ENCODE measurements at places on chromosomes 2 and 18. TPM values are rescaled to one million over a fixed set of nuclear protein-coding genes. Genes with fewer than 3 reads are reported as not detected.

DNA sequence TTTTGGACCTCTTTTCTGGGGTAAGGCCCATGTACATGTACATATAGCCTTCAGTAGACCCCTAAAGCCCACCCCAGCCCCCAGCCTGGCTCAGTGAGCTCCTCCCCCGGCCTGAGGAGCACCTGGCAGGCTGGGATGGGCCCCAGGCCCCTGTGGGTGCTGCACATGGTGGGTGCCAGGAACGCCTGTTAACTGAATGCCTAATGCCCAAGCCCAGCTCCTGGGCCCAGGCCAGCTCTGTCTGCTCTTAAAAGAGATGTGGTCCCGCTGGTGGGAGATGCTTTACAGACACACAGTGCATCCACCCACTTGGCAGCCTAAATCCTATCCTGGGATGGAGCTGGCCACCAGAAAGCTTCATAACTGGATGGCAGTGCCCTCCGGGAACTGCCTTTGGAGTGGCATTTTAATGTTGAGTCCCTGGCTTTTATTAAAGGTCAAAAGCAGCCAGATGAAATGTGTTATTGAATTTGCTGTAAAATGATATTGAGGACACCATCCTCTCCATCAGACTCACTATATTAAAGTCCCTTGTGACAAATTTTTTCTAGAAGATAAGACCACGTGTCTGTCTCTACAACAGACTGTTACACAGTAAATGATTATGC lies 7.7 kb upstream of the OXER1 start:
- no peak for DNase-seq

- DNase-seq, result no peak
These were observed 1379.1 kb upstream of the CDH2 start for GRCh38 chr18:29556070-29556469.

INHBB gene
- polyA plus RNA-seq, result 0.06 TPM

C1QL2 gene
- not detected for polyA plus RNA-seq

GRCh38 chr2:84882775-84883550 lies 2.1 kb upstream of the TRABD2A start:
- DNase-seq, result no peak

LTBP1 gene
- polyA plus RNA-seq, result 82.2 TPM

- DNase-seq, result no peak
These were observed 39.3 kb upstream of the PARD3B start for GRCh38 chr2:204505946-204506345.

- no peak for DNase-seq
These were observed 6.5 kb upstream of the YWHAQ start for GRCh38 chr2:9637330-9637729.

NTSR2 gene
- not detected for polyA plus RNA-seq

DNA sequence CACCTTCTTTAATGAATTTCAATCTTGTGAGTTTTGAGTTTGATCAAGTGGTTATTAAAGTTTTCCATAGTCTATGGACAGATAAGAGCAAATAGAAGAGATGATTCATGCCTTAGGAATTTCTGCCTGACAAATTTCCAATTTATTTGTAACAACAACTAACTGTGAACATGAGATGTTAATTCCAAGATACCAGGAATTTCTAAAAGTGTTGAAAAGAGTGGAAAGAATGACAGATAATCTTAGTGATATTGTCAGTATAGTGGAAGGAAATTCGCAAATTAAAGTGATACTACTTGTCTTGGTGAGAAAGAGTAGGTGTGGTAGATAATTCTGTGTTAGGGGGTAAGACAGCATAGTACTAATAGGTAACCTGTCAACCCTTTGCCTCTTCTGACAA lies 82.4 kb downstream of the AGPS start:
- no peak for DNase-seq

GRCh38 chr2:127577503-127577902 lies 42.0 kb downstream of the MYO7B start:
- DNase-seq, result no peak

PKP4 gene
- polyA plus RNA-seq, result 181 TPM

DNA sequence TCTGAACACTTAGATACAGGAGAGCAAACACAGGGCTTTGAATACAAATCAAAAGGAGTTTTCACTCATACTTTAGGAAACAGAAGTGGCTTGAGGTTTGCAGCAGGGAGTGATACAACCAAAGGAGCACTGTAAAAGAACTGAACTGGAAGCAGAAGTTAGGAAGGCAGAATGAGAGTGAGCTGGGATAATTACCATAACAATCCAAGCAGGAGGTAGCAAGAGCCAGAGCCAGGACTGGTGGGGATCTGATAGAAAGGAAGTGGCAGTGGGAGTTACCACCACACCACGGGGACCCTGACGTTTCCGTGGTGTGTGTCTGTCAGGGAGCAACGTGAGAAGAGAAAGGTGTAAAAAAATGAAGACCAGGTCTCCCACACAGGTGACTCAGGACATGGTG lies 81.3 kb upstream of the EPB41L3 start:
- no peak for DNase-seq

GRCh38 chr2:144439993-144440392 lies 79.9 kb downstream of the ZEB2 start:
- DNase-seq, result no peak

DNA sequence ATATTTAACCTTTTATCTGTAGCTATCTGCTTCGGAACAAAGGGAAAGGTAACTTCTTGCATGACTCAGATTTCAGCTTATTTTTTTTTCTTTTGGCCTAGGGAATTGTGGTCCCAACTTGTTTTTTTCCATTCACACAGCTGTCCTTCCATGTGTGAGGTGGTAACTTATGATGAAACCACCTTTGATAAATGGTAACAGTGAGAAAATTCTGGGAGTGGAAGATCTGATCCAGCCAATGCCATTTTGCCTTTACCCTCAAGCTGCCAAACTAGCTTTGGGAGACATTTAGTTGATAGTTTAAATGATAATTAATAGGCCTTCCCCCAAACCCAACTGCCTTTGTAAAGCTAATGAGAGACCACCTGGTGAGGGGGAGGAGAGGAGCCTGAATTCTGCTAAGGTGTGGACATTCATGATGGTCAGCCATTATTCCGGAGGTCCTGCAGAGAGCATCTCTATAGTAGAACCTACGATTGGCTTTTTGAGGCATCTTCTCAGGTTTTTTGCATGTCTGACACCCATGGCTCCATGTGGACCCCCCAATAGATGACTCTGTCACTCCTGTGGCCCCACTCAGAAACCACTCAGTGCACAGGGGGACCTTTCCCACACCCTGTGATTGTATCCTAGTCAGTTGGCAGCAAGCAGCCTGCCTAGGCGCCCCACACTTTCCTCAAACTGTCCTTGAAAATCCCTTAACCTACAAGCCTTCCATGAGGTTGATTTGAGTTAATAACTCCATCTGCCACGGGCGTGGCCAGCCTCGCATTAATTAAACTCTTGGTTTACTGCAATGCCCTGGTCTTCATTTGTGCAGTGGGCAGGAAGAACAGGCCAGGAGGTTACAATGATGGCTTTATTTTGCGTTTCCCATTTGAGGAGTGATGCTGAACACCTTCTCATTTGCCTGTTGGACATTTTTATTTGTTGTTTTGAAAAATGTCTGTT lies 263.5 kb upstream of the PXDN start:
- no peak for DNase-seq

GRCh38 chr18:63175264-63175663 lies 144.3 kb downstream of the BCL2 start:
- DNase-seq, result no peak

HS6ST1 gene
- 86.5 TPM for polyA plus RNA-seq

DNA sequence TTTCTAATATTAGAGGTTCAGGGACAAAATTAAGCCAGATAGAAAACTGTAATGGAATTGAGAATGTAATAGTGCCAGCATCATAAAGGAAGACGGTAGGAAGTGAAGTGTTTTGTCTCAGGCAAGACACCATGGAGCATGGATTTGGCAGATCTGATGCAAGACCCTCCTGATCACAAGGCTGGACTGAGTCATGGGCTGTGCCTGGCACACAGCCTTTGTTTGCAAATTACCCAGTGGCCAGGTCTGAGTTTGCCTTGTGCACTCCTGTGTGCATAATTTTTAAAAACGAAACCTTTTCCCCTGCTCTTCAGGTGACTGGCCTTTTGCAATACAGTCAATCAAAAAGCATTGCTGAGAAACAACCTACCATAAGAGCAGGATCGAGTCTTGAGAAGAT lies 2.0 kb upstream of the UPP2 start:
- no peak for DNase-seq

POTEE gene
- 0.20 TPM for polyA plus RNA-seq

GRCh38 chr2:227411320-227411989 lies 23.7 kb upstream of the SCYGR1 start:
- no peak for DNase-seq

DNA sequence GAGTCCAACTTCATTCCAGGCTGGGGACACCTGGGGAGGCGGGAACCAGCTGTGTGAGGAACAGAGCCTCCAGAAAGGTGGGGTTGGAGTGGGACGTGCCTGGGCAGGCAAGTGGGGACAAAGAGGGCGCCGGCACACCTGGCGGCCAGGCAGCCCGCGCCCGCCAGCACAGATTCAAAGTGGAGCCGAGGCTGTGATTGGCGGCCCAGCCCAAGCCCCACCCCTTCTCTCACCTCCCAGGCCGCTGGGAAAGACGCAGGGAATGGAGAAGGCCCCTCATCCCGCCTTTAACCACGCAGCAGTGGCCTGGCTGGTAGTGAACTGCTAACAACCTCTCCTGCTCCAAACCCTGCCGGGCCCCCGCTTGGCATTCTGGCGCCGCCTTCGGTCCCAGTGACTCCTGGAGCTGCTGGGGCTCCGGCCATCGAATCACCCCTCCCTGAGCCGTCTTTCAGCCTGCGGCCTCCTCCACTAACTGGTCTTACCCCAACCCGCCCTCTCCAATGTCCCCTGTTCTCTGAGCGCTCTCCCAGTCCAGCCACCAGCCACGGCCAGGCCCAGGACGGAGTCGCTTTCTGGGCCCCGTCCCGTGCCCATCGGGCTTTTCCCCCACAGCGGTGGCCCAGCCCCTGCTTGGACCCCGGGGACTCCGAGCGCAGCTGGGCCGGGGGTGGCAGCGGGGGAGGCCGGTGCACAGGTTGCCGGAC lies 27.9 kb upstream of the PTMA start:
- no peak for DNase-seq

DNA sequence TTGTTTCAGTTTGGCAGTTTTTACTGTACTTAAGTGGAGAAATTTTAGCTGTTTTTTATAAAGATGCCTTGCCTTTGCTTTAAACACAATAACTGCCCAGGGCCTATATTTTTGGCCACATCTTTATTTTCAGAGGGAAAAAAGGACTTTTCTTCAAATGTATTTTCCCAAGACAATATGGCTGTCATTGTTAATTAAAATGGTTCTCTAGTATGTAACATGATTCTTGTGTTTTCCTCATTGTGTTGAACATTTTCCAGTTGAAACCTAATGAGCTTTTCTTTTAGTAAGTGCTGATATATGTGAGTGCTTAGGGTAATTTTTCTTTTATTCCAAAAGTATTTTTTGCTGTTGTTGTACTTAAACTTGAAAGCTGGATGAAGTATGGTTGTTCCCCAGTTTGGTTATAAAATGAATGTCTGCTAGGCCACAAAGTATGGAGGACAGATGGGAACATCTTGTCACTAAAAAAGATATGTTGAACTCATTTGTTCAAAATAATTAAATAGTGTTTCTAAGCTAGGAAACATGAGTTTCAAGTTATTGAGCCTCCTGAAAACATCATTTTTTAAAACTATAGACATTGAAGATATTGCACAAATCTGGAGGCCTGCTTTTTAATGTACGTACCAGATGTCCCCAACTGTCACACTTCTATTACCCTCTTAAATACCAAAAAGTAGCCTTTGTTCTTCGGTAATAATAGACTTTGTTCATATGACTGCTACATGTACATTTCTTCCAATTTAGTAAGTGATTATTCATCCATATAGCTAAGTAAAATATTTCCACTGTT lies 147.5 kb upstream of the DAPL1 start:
- DNase-seq, result no peak

OST4 gene
- 265 TPM for polyA plus RNA-seq

NPPC gene
- 0.29 TPM for polyA plus RNA-seq

- no peak for DNase-seq
These were observed 115.4 kb upstream of the PKDCC start for GRCh38 chr2:41932241-41933045.

DNA sequence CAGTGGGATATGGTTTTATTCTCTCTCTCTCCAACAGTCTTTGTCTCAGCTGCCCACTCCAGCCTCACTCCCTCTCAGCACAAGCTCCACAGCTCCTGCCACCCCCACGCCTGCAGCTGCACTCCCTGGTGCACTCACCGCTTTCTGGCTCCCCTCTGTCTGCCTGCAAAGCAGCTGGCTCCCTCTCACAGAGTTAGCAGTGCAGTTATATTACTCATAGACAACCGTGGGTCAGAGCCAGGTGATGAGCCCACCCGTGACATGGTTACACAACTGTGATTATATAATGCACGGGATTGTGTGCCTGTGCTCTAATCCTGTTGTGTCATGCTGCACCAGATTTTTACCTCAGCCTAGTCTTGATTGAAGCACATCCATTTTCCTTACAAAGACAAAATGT lies 276.9 kb upstream of the CHAC2 start:
- DNase-seq, result no peak

RTP5 gene
- polyA plus RNA-seq, result not detected

FSIP2 gene
- 2.7 TPM for polyA plus RNA-seq

DNA sequence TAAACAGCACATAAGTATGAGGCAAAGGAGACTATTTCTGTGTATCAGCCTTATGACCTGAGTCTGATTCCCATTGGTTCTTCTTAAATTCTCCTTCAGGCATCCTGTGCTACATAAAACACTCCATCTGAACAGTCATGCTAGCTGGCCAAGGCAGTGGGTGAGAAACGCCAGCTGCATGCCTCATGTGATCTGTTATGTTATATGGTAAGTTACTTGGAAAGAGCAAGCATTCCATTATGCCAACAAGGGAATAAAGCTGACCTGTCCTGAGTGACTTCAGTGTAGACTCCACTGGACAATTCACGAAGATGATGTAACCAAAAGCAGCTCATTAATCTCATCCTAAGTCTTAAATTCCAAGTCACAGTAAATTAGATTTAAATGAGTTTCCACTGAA lies 216.5 kb upstream of the FN1 start:
- no peak for DNase-seq

WNT10A gene
- 0.98 TPM for polyA plus RNA-seq

HOXD11 gene
- polyA plus RNA-seq, result 59.4 TPM

GRCh38 chr18:13538630-13539029 lies 187.7 kb downstream of the FAM210A start:
- no peak for DNase-seq

DNA sequence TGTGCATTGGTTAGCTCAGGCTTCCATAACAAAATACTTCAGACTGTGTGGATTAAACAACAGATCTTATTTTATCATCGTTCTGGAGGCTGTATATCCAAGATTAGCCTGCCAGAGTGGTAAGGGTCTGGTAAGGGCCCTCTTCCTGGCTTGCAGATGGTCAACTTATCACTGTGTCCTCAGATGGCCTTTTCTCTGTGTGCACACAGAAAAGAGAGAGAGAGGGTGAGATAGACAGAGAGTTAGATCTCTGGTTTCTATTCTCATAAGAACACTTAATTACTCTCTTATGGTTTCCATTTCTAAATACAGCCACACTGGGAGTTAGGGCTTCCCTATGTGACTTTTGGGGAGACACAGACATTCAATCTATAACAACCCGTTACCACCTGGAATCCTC lies 1003.5 kb downstream of the TSN start:
- no peak for DNase-seq

- DNase-seq, result no peak
These were observed 826.6 kb upstream of the POU3F3 start for GRCh38 chr2:104027321-104027720.

UGT1A3 gene
- not detected for polyA plus RNA-seq

All from right renal pelvis (tissue), 4 donors.